ENCODE measurements at places on chromosomes 16 and 17.

- DNase-seq: no peak
Measured at GRCh38 chr17:62008294-62008693, 56.8 kb downstream of the MED13 start.

- no peak for DNase-seq
Measured at GRCh38 chr16:24986512-24987303, 28.5 kb downstream of the ARHGAP17 start.

DNA sequence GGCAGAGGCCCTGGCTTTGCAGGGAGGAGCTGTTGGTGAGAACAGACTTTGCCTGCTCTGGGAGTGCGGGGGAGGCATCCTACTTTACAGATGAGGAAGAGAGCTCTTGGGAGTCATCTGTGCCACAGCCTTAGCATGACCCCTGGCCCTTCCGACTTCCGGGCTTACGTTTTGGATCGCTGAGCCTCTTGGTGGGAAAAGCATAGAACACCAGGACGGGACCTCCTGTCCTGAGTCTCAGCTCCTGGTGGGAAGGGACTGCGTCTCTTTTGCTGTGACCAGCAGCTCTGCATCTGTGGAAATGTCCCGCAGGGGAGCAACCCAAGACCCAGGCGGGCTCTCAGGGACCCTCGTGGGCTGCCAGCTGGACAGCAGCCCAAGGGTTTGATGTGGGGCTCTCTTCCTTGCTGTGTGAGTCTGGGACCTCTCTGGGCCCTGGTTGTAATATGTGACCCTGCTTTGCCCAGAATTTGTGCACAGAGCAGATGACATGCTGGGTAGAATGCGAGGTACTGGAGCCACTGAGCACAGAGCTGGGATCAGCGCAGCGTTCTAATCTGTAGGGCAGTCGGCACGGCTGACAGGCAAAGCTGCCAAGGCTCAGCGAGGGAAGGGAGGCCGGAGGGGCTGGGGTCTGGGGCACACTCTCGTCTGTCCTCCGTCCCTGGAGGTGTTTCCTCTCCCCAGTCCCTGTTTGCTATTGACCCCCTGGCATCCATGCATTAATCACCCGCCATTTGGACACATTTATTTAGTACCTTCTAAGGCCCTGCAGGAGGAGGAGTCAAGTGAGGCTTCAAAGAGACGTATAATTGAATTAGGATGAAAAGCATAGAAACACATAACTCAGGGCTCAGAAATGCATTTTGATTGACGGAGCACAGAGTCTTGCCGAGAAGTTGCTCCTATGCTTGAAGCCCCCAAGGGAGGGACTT is 64.0 kb downstream of the NT5M start:
- no peak for DNase-seq

DNA sequence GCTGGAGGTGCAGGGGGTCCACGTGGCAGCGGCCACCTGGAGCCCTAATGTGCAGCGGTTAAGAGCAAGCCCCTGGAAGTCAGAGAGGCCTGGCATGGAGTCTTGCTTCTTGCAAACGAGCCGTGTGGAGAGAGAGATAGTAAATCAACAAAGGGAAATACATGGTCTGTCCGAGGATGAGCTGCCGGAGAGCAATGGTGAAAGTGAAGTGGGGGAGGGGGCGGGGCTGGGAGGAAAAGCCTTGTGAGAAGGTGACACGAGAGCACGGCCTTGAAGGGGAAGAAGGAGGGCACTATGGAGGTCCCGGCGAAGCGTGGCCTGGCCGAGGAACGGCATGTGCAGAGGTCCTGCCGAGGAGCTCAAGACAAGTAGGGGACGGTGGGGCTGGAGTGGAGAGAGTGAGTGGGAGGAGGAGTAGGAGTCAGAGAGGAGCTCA is 6.0 kb upstream of the SERPINF1 start:
- DNase-seq: no peak

GRCh38 chr17:57259306-57259705 is 3.0 kb downstream of the MSI2 start:
- no peak for DNase-seq

DNA sequence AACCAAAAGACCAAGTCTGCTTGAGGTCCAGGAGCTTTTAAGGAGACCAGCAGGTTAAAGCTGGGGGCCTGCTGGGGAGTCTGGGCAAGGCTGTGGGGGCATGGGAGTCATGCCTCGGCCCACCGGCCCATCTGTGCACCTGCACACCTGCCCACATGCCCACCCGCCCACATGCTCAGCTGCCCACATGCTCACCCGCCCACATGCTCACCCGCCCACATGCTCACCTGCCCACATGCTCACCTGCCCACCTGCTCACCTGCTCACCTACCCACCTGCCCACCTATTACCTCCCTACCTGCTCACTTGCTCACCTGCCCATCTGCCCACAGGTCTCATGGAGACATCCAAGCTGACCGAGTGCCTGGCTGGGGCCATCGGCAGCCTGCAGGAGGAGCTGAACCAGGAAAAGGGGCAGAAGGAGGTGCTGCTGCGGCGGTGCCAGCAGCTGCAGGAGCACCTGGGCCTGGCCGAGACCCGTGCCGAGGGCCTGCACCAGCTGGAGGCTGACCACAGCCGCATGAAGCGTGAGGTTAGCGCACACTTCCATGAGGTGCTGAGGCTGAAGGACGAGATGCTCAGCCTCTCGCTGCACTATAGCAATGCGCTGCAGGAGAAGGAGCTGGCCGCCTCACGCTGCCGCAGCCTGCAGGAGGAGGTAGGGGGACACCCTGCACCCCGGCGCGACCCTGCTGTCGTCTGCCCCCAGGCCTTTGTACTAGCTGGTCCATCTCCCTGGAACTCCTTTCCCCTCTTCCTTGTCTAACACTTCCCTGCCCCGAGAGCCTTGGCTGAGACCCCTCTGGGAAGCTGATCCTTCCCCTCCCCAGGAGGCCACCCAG is 14.0 kb downstream of the CARD14 start:
- no peak for DNase-seq

DNA sequence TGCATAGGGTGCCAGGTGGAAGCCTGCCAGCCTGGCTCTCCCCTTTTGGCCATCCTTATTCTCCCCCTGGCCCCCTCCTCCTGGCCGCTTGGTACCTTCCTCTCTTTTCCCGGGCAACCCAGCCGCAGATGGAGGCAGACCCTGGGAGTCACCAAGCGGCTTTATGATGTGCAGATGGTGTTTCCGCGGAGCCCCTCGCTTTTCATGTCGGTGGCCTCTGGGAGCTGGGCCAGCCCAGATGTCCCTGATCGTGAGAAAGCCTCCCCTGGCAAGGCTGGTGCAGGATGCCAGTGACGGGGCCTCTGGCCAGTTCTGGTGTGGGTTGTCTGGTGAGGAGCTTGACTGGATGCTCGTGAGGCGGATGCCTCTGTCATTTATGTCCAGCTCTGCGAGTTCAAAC is 18.0 kb upstream of the BRD7 start:
- DNase-seq: no peak
